NCI-H748 treated with DMSO at 0.1 percent for 48 hours (cell line): ENCODE measurements at places on chromosomes 3 and 15.

GRCh38 chr3:53938645-53939044 is 47.0 kb upstream of the SELENOK start:
- DNase-seq = peak; percentile 53

GRCh38 chr3:157069406-157069805 is 90.5 kb downstream of the CCNL1 start:
- DNase-seq = no peak

DNA sequence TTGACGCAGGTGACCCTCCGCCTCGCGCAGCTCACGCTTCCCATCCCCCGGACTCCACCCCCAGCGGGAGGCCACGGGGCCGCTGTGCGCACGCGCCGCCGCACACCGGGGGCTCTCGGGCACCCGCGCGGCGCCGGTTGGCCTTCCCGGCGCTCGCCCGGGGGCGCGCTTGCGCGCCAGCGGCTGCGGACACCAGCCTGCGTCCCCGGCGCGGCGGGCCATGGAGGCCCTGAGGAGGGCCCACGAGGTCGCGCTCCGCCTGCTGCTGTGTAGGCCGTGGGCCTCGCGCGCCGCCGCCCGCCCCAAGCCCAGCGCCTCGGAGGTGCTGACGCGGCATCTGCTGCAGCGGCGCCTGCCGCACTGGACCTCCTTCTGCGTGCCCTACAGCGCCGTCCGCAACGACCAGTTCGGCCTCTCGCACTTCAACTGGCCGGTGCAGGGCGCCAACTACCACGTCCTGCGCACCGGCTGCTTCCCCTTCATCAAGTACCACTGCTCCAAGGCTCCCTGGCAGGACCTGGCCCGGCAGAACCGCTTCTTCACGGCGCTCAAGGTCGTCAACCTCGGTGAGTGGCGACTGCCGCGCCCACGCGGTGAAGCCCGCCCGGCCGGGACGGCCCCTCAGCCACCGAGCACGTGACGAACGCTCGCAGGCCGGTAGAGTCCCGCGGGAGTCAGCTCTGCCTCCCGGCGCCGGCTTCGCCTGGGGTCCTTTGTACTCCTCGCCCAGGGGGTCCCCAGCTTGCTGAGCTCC is at the start of gene C15orf61:
Gene C15orf61, plus strand, starts transcription at position 103 of the 754 bp plus-strand sequence. Its CDS starts 118 bp downstream, at position 221.
- DNase-seq = no peak

DNA sequence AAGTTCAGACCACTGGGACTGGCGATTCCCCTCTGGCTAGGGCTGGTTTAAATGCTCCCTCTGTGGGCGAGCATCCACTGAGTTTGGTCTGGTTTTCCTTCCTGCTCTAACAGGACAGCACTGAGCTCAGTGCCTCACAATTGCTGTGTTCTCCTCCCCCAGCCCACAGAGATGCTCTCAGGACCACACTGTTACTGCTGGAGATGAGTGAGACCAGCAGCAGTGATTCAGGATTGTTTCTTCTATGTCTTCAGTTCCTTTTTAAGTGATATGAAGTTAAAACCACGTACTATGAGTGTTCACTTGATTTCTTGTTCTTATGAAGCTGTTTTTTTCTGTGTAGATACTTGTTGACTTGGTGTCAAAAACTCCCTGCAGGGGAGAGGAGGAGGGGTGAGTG is 180.4 kb upstream of the COL8A1 start:
- DNase-seq = no peak

- DNase-seq = no peak
Measured at GRCh38 chr15:22918056-22918455, 62.1 kb downstream of the CYFIP1 start.

- no peak for DNase-seq
Measured at GRCh38 chr15:81475471-81475870, 101.5 kb upstream of the TMC3 start.

GRCh38 chr15:74383695-74384565 is 16.5 kb upstream of the CYP11A1 start:
- no peak for DNase-seq

- DNase-seq = no peak
Measured at GRCh38 chr3:53238886-53239285, 16.9 kb downstream of the TKT start.

DNA sequence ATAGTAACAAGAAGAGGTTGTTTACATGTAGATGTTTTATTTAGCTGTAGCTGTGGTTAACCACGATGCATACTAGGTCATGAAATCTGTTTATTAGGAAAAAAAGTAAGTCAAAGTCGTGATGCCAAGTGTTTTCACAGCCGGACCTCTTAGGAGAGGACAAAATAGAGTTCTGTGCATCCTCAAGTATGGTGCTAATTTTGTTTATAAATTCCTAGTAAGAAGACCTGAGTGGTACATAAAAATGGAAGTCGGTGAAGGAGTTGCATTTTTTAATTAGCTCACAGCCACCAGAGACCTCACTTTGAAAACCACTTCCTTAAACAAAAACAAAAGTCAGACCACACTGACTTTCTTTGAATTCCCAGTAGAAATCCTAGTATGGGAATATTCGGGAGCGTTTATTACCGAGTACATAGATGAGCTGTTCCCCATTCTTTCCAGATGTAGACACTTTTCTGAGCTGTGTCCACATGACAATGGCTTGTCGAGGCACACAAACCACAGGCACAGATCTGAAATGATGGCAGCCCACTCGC is 143.6 kb upstream of the UBE2E1 start:
- DNase-seq = no peak

DNA sequence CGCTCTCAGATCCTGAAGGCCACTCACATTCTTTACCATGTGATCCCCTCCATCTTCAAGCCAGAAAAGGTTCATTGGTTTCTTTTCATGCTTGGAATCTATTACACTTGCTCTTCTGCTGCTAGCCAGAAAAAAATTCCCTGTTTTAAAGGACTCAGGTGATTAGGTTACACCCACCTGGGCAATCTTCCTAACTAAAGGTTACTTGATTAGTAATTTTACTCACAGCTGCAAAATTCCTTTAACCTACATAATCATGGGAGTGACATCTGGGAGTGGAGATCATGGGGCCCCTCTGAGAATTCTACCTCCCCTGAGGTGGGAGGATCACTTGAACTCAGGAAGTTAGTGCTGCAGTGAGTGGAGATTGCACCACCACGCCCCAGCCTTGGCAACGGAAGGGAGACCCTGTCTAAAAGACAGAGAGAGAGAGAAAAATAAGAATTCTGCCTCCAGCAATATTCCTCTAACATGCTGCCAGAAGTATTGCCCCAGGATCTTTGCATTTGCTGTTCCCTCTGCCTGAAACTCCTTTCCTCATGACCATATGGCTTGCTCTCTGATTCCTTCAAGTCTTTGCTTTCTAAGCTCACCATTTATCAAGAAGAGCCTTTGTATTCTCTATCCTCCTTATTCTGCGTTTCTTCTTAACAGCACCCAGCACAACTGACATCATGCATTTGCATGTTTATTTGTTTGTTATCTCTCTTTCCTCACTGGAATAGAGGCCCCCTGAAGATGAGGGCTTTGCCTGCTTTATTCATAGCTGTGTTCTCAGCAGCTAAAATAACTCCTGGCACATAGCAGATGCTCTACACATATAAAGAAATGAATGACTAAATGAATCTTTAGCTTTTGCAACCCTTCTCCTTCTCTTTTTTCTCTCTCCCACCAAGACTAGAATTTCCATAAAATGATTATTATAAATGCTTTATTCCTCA is 68.2 kb downstream of the EDEM1 start:
- DNase-seq = no peak

- no peak for DNase-seq
Measured at GRCh38 chr3:172002512-172003078, 36.8 kb upstream of the FNDC3B start.

DNA sequence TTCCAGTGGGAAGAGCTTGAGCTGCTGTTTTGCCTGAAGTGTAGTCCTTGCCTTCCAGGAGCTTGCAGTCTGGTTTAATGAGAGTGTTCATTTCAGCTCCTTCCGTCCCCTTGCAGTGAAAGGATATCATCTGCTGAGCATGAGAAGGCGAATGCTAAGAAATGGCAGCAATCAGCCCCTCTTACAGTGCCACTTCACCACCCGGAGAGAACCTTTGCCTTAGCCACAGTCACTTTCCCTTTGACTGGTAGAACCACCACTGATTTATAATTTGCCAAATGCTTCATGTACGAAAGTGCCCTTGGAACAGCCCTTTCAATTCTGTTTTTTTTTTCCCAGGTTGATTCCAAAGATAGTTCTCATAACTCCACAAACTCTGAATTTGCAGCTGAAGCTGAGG is 11.5 kb downstream of the TATDN2 start:
- DNase-seq = no peak
